ENCODE measurements at places on chromosomes 2 and 18.

GRCh38 chr2:95231723-95232122 lies 24.4 kb downstream of the ZNF892 start:
- no peak for DNase-seq

GRCh38 chr18:8783335-8783993 lies 78.1 kb downstream of the MTCL1 start:
- DNase-seq: no peak

GRCh38 chr18:38886861-38887670 lies 1321.5 kb upstream of the CELF4 start:
- no peak for DNase-seq

- DNase-seq: no peak
Measured at GRCh38 chr2:191253476-191253875, 8.3 kb downstream of the MYO1B start.

GRCh38 chr2:28594000-28594331 lies 98.1 kb downstream of the PLB1 start:
- DNase-seq: no peak

DNA sequence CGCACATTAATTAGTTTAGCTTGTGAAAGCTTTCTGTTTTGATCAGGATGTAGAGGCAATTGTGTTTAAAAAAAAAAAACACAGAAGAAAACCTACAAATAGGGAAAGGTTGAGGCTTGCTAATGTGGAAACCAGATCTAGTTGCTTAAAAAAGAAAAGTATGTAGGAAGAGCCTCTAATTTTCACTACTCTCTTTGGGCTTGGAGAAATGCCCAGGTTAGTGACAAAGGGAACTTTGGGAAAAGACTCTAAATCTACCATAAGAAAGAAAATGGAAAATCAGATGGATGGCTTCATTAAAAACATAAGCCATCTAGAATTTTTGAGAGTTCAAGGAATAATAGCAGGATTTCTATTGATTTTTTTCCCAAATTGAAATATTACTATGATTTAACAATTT lies 47.3 kb upstream of the SLC38A11 start:
- DNase-seq: no peak
